Right cardiac atrium (tissue), 5 donors: ENCODE measurements at places on chromosomes 11 and 22. TPM values are rescaled to one million over a fixed set of nuclear protein-coding genes. Genes with fewer than 3 reads are reported as not detected.

MIAT gene
- total RNA-seq = 2.7 TPM

FAT3 gene
- 1.1 TPM for total RNA-seq

TEX54 gene
- not detected for total RNA-seq

OR4C11 gene
- total RNA-seq = not detected

CLDN5 gene
- total RNA-seq = 12.8 TPM

GSTT2B gene
- 4.5 TPM for total RNA-seq

BTG4 gene
- total RNA-seq = not detected

ADAMTS8 gene
- total RNA-seq = 10.1 TPM

RHOD gene
- total RNA-seq = 34.2 TPM

C11orf52 gene
- 2.4 TPM for total RNA-seq

MRPL17 gene
- total RNA-seq = 39.7 TPM

DNA sequence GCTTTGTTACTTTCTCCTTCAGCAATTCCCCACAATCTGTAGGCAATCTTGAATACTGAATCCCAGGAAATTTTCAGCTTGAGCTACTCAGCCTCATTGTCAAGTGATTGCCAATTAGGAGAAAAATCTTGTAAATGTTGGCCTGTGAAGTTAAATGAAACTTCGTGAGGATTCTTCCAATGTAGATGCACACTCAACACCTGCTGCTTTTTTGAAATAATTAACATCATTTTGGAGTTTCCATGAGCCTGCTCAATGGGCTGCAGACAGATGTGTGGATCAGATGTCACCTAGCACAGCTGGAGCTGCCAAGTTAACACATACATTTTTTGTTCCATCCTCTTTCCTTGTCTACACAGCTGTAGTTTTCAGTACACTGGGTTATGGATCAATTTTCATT is 645.6 kb upstream of the LUZP2 start:
- no peak for DNase-seq

DNA sequence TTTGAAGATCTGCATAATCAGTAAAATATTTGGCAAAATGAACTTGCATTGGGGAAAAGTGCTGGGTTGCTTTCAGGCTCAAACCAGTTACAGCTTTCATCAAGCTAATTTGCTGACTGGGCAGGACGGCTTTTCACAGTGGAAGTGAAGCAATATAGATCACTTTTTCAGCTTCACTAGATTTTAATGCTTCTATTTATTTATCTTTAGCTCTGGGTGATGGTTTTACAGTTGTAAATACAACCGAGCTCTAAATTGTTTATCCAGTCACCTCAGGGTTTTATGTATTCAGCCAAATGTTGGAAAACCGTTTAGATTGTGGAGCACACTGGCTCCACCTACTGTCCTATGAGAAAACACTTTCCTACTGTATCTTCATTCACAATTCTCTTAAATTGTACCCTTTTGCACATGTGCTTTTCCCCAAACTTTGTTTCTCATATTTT is 58.2 kb downstream of the ACER3 start:
- DNase-seq = no peak

- DNase-seq = no peak
Observed at GRCh38 chr22:17858033-17858432, 83.8 kb upstream of the BID start.

DNA sequence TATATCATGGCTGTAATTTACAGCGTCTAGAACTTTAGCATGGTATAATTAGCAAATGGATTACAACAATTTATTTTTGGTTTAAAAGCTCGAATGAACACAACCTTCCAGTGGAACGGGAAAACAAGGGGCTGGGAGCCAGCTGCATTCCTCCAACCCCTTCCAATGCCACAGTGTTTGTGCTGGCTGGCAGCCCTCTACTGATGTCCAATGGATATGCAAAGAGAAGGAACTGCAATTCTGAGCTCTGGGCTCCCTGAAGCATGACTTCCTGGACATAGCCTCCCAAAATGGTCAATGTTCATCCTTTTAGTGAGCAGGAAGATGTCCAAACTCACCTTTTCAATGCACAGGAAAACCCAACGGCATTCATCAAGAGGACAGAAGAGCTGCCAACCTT is 288.3 kb downstream of the TENM4 start:
- DNase-seq = peak; percentile 51

- DNase-seq = no peak
Observed at GRCh38 chr11:5300251-5300650, 1.5 kb downstream of the OR51B4 start.

GRCh38 chr11:114082415-114082748 is 22.9 kb downstream of the ZBTB16 start:
- no peak for DNase-seq

DNA sequence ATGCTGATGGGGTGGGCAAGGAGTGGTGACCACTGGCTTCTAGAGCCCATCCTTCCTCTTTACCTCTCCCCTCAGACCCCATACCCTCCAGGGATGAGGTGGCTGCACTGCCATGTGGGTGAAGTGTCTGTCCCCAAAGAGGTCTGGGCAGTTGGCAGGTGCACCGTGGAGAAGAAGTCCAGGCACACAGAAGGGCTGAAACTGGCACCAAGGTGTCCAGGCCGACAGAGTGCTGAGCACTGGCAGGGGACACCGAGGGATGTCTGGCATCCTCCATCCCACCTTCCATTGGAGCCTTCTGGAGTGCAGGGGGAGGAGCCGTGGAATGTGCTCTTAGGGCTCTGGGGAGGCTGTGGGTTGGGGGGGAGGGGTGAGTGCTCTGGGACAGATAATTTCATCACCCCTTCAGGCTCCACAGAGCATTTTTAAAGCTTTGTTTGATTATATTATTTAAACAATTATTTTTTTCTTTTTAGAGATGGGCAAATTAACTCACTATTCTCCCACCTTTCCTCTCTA is 37.9 kb downstream of the PKNOX2 start:
- DNase-seq = no peak

GRCh38 chr22:48553694-48554308 is 1273.9 kb downstream of the BRD1 start:
- peak; percentile 33 for DNase-seq

- DNase-seq = no peak
Observed at GRCh38 chr11:64921384-64921783, 3.1 kb upstream of the PPP2R5B start.

DNA sequence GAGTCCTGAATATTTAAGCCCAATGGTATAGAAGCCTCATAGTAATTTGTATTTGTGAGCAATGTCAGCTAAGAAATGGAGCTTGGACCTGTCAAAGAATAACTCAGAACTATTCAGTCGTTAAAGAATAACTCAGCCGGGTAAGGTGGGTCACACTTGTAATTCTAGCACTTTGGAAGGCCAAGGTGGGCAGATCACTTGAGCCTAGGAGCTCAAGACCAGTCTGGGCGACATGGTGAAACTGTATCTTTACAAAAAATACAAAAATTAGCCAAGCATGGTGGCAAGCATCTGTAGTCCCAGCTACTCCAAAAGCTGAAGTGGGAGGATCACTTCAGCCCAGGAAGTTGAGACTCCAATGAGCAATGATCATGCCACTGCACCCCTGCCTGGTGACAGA is 1526.5 kb downstream of the LRRC4C start:
- DNase-seq = no peak

DNA sequence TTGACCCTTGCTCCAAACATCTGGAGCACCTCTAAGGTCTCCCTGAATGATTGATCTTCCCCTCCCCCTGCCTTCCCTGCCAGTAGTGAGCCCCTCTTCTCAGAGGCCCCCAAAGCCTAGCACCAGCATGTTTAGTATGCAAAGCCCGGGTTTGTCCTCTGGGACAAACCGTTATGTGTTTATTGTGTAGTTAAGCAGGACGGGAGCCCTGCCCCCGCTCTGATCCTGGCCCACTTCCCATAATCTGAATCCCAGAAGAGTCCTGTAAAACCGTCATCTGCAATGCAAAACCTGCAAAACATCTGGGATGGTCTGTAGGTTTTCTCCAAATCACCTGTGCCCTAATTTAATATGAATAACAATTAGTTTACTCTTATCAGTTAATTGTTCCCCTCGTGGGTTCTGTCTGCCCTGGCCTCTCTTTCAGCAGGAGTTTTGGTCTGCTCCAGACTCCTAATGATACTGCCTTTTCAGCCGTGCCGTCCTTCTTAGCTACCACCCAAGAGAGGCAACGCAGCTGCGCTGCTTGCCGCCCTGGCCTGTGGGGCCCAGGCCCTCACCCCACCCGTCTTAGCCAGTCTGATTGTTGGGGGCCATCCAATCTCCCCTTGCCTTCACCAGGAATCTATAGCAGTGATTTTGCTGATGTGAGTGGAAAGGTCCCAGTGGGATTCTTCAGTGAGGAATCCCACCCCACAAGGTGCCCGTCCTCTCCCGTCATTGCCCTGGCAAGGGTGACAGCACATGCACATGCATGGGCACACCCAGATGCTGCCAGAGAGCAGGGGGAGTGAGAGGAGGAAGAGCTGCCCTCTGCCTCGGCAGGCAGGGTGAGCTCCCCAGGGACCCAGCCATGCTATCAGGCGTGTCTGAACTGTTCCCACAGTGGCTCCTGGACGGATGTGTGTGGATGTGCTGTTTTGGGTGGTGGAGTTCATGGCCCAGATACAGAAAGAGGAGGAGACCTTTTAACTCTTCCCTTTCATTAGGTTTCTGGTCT is 3.0 kb upstream of the B3GAT1 start:
- DNase-seq = no peak

DNA sequence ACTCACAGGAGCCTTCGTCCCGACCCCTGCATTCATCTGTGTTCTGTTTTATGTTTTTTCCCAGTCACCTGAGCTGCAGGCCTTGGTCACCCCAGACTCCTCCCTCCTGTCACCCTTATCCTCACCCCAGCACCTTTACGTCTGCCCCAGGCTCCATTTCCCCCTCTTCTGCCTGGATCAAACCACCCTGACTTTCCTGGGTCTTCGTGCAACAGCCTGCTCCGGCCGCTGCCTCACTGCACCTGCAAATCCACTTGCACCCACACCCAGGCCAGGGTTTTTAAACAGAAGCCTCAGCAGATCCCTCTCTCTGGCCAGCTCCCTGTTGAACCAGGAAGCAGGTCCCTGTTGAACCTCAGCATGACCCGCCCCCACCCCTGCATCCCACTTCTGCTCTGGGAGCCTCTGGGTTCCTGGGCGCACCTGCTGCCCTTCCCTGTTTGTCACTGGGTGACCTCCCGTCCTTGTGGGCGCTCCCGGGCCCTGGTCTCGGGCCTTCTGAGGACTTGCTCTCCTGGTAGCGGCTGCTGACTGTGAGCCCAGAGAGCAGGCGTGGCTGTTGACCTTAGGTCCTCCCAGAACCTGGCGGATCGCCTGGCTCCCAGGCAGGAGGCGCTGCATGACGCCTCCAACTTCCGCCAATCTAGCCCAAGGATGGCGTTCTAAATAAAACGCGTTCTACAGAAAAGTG is 12.8 kb downstream of the MAPK8IP2 start:
- DNase-seq = peak; percentile 53

DNA sequence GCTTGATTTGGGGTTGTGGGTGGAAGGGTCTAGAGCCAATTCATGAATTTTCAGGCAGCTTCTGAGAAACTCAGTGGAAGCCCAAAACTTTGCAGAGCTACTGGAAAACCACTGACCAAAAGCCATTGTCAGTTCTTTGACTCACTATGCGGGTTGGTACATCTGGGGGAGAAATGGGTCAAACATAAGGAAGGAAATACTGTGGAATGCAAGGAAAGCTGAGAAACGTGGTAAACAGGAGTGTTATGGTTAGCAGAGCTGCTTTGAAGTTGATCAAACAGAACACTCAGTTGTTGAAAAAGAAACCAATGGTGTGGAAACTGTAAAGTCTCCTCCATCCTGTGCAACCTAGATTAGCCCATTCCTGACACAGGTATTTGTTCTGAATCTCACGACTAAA is 6.3 kb upstream of the ABTB2 start:
- no peak for DNase-seq

DNA sequence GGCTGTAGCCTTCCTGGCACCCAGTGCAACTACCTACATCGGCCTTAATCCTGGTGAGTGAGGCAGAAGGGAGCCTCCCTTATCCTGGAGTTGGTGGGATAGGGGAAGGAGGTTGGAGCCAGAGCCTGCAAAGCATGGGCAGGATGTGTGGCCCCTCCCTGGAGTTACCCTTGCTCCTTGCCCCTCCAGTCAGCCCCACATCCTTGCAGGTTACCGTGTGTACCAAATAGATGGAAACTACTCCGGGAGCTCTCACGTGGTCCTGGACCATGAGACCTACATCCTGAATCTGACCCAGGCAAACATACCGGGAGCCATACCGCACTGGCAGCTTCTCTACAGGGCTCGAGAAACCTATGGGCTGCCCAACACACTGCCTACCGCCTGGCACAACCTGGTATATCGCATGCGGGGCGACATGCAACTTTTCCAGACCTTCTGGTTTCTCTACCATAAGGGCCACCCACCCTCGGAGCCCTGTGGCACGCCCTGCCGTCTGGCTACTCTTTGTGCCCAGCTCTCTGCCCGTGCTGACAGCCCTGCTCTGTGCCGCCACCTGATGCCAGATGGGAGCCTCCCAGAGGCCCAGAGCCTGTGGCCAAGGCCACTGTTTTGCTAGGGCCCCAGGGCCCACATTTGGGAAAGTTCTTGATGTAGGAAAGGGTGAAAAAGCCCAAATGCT is 3.9 kb downstream of the SMPD1 start:
- DNase-seq = no peak

DNA sequence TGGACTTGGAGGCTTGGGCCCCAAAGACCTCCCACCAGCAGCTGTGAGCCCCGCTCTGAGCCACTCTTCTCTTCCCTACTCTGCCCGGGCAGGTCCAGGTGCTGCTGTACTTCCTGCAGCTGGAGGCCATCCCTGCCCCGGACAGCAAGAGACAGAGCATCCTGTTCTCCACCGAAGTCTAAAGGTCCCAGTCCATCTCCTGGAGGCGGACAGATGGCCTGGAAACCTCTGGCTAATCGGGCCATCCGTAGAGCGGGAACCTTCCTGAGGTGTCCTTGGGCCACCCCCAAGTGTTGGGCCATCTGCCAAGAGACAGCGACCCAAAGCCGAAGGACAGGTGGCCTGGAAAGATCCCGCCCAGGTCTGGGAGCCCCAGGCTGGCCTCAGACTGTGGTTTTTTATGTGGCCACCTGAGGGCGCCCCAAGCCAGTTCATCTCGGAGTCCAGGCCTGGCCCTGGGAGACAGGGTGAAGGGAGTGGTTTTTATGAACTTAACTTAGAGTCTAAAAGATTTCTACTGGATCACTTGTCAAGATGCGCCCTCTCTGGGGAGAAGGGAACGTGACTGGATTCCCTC is 135.1 kb downstream of the BCR start:
- peak; percentile 82 for DNase-seq

DNA sequence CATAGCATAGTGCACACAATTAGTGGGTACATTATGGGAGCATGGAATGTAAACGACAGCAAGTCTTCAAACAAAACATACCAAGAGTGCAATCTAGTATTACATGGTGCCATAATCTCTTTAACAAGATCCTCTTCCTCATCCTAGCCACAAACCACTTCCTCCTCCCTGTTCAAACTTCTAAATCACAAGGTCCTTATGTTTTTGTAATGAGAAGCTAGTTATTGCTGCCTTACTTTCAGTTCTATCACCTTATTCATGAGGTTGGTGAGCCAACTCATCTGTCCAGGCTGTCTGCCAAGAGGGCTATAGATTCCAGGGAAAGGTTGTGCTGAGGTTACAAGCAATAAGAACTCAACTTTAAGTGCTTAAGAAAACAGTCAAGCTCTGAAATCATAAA is 195.4 kb upstream of the ARHGAP20 start:
- DNase-seq = no peak

DNA sequence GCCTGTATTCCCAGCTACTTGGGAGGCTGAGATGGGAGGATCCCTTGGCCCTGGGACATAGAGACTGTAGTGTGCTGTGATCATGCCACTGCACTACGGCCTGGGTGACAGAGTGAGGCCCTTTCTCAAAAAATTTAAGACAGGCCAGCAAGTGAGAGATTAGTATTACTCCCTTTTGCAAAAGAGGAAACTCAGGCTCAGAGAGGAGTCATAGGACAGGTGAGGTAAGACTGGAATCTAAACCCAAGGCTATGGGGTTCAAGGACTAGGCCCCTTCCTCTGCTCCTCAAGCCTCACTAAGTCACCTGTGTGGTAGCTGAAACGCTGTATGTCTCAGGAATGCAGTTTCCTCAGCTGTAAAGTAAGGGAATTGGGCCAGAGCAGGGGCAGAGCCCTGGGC is 1.6 kb upstream of the P2RY2 start:
- no peak for DNase-seq
